ENCODE measurements at places on chromosomes 13 and 19.

- DNase-seq, result no peak
Measured at GRCh38 chr13:51343475-51343874, 4.0 kb downstream of the SERPINE3 start.

DNA sequence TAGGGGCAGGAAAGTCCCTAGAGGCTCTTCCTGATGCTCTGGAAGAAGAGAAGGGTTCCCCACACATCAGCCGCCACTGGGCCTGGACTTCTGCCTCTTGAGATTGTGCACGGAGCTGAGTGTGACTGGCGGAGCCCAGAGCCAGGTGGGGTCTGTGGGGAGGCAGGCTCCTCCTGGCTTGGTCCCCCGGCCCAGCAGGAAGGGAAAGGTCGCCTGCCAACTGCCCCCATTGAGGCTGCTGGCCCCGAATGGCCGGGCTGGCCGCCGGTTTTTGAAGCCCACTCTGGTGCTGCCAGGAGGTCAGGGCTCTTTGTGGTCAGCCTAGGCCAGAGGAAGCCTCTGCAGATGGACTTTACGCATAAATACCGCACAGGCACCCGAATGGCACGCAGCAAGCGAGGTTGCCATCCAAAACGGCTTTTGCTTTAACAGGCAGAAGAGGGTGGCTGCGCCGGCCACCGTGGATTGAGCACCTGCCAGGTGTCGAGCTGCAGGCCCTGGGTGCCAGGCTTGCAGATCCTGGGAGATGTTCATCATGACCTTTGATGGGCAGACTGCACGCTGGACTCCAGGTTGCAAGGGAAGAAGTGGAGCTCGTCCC, 5.0 kb downstream of the DAZAP1 start:
- no peak for DNase-seq

DNA sequence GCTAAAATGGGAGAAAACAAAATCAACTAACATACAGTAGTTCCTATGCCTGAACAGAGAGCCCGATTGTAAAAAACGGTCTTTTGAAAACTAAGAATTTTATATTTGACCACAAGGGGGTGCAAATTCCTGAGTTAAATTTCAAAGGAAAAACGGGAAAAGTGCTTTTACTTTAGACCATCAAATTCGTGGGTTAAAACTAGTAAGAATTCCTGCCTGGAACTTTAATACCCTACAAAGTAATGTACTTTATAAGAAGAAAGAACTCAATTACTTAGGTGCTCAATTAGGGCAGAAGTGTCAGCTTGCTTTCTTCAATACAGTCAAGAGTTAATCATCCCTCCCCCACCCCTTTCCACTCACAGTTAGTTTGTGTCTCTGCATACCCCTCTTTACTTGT, 69.8 kb downstream of the KCNRG start:
- DNase-seq, result no peak

DNA sequence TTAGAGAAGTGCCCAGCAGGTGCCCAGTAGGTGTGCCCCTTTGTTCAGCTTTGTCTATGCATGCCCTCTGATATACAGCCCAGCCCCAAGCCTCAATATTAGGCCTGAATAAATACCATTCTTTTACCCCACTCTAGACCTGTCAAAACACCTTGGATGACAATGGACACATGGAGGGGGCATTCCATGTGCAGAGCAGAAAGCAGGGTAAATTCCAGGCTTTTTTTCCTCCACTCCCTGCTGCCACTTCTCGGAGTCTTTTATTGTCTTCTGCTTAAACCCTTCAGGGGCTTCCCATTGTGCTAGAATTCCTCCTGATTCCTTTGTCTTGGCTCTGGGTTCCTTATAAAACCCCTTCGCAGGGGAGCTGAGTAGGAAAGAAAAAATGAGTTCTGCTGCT, 5.8 kb upstream of the FRY start:
- no peak for DNase-seq

GRCh38 chr13:74743992-74744391, 609.8 kb upstream of the KLF12 start:
- no peak for DNase-seq

GRCh38 chr13:98900442-98900841, 77.4 kb downstream of the DOCK9 start:
- DNase-seq, result no peak

GRCh38 chr19:29260477-29261317, 47.7 kb upstream of the UQCRFS1 start:
- DNase-seq, result no peak

- DNase-seq, result no peak
Measured at GRCh38 chr13:49184621-49185020, 35.5 kb upstream of the MLNR start.

DNA sequence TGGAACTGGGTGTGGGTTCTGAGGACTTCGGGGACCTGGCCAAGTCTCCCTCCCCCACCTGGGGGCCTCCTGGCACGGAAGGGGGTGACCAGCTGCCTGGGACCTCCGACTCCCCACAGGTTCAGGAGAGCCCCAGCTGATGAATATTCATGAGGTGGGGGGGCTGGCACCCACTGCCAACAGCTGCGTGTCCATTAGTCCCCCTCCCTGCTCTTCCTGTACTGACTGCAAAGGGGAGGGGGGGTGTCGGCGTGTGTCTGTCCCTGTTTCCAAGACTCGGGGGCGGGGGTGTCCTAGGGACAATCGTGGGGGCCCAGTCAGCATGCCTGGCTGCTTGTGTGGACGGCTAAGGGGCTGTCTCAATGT, 10.6 kb upstream of the NFIX start:
- DNase-seq, result no peak

DNA sequence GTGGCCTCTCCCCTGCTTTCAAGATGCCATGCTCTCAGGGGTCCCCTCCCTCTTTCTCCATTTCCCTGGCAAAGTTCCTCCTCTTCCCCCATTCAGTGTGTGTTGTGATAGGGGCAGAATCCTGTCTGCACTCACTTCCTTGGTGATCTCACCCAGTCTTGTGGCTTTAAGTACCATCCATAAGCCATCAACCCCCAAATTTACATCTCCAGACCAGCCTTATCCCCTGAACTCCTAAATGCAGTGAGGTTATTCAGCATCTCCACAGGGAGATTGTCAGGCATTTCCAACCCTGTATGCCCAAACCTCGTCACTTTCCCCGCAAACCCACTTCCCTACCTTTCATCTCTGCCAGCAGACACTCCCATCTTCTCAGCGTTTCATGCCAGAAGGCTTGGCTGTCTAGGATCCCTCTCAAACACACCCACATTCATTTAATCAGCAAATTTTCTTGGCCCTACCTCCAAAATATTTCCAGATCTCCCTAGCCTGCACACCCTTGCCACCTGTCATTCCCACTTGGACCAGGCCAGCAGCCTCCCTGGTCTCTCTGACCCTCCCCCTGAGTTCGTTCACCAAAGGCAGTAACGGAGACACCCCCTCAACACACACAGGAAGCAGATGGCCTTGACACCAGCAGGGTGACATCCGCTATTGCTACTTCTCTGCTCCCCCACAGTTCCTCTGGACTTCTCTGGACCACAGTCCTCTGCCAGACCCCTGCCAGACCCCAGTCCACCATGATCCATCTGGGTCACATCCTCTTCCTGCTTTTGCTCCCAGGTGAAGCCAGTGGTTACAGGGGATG, at the start of gene HCST:
Gene HCST (plus strand): TSS at position 676 of the 808 bp plus-strand sequence. CDS start 65 bp downstream, at position 741.
- no peak for DNase-seq

DNA sequence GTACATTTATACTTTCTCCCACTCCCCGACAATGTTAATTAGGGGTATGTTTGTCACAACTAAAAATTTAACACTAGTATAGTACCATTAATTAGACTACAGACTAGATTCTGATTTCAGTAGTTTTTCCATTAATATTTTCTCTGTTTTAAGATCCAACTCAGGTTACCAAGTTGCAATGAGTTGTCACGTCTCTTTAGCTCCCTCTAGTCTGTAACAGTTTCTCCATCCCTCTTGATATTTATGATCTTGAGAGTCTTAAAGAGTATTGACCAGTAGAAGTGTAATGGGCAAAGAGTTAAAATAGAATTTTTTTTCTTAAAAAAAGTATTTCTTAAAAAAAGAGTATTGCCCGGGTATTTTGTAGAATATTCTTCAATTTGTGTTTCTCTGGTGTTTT, 598.1 kb downstream of the TBC1D4 start:
- DNase-seq, result no peak

- DNase-seq, result no peak
Measured at GRCh38 chr13:98800078-98800477, 47.6 kb upstream of the SLC15A1 start.

DNA sequence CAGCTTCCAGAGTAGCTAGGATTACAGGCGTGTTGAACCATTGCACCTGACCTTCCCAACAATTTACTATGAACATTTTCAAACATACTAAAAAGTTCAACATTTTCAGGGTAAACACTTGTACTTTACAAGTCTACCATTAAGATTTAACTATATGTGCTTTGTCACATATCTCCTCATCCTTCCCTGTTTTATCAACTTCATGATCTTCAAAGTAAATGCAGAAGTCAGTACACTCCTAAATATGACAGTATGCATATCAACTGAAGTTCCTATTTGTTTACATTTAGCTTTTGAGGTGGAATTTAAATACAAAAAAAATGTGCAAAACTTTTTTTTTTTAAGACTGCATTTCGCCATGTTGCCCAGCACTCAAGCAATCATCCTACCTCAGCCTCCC, 18.5 kb downstream of the LNX2 start:
- DNase-seq, result no peak

Data from stimulated activated CD4-positive, alpha-beta T cell treated with anti-CD3 and anti-CD28 coated beads, Interleukin-1b, Interleukin-23, amount 100 ng/mL, for 4 hours (primary cell).